ENCODE measurements at places on chromosomes 1 and 21.

GRCh38 chr1:24045771-24046170, 65.6 kb upstream of the SRSF10 start:
- no peak for DNase-seq

DNA sequence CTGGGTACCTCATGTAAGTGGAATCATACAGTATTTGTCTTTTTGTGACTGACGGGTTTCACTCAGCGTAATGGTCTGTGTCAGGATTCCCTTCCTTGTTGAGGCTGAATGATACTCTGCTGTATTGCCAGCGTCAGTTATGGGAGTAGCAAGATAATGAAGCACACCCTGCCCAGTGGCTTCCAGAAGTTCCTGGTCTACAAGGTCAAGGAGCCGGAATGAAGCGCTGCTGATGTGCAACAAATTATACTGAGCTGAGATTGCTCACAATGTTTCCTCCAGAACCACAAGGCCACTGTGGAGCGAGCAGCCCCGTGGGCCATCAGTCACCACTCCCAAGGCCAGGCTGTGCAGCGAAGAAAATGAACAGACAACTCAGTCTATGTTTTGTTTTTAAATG, 24.0 kb upstream of the TDRD10 start:
- DNase-seq: no peak

GRCh38 chr1:67578397-67579020, 106.5 kb upstream of the GADD45A start:
- no peak for DNase-seq

GRCh38 chr1:229199261-229200243, 71.4 kb upstream of the RAB4A start:
- DNase-seq: no peak

All from astrocyte (in vitro differentiated cells and primary cell).